ENCODE measurements at places on chromosomes 11 and 22.

GRCh38 chr11:64372802-64373597, 14.0 kb downstream of the RPS6KA4 start:
- DNase-seq = peak; percentile 34

- peak; percentile 80 for DNase-seq
Measured at GRCh38 chr22:30649430-30650007, 13.9 kb downstream of the SLC35E4 start.

DNA sequence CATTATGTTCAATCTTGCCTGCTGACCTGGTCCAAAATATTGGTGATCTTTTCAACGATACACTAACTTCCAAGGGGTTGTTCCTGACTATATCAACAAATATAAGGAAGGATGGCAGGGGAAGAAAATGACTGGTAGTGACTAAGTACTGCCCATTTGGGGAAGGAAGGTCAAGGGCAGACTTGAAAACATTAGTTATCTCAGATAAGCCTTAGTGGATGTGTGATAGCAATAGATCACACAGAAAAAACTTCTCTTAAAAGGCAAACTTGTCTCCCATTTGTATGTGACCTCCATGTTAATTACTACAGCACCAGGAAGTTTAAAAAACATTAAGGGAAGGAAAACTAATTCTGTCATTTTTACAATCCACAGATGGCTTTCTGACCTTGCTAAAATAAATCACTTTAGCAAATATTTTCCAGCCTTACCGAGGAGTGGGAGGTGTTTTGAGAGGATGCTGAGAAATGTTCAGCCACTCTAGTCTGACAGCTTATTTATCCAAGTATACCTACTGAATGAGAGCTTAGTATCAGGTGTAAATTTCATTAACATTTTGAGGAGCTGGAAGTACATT, 88.2 kb upstream of the DDI1 start:
- no peak for DNase-seq

- DNase-seq = peak; percentile 77
Measured at GRCh38 chr11:27296497-27296896, 66.5 kb downstream of the CCDC34 start.

DNA sequence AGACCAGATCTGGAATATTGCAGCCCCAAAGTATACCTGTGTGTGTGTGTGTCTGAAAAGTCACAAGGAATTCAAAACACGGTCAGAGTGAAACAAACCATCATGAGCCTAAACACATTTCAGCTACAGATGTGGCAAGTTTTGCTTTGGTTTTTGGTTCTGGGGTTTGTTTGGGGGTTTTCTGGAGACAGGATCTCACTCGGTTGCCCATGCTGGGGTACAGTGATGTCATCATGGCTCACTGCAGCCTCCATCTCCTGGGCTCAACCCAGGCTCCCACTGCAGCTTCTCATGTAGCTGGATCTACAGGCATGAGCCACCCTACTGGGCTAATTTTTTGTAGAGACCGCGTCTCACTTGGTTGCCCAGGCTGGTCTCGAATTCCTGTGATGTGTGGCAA, 41.4 kb upstream of the PHF21A start:
- DNase-seq = no peak

Data from fibroblast of skin of right biceps (primary cell).